Stimulated activated CD4-positive, alpha-beta T cell treated with anti-CD3 and anti-CD28 coated beads, Interleukin-12 subunit alpha, Interleukin-12 subunit beta, amount 100 ng/mL, for 48 hours (primary cell): ENCODE measurements at places on chromosomes 11 and 22.

GRCh38 chr11:3959015-3959902 is 103.8 kb downstream of the STIM1 start:
- no peak for DNase-seq

GRCh38 chr22:41417622-41418390 is 28.8 kb downstream of the TOB2 start:
- no peak for DNase-seq

GRCh38 chr11:61636676-61637075 is 43.5 kb upstream of the DAGLA start:
- DNase-seq = no peak

DNA sequence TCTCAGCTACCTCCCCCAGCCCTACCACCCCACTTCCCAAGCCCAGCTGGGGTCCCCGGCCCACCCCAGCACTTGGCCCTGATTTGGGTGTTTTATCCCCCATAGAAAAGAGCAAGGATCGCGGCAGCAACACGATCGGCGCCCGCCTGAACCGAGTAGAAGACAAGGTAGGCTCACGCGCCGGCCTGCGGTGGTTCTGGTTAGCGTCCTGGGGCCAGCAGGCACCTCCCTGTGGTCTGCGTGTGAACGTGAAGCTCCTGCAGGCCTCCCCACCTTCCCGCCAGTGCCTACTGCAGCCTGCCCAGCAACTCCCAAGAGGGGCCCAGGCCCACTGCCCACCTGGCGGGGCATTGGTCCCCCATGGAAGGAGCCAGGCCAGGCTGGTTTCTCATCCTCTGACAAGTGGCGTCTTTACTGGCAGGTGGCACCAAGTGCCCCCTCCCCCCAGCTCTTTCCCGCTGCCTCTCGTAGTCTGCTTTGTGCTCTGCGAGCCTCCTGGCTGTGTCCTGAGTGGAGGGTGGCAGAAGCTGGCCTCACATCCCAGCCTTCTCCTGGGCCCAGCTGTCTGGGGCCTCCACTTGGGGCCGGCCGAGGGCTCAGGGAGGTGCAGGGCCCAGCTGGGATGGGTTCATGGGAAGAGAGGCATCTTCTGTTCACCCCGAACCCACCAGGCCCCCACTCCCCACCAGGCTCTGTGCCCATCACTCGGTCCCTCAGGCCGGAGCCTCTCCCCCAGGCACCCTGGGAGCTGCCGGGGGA is 78.3 kb upstream of the KCNQ1OT1 start:
- no peak for DNase-seq

- DNase-seq = peak; percentile 16
Measured at GRCh38 chr11:118434123-118434552, 2.2 kb upstream of the KMT2A start.

DNA sequence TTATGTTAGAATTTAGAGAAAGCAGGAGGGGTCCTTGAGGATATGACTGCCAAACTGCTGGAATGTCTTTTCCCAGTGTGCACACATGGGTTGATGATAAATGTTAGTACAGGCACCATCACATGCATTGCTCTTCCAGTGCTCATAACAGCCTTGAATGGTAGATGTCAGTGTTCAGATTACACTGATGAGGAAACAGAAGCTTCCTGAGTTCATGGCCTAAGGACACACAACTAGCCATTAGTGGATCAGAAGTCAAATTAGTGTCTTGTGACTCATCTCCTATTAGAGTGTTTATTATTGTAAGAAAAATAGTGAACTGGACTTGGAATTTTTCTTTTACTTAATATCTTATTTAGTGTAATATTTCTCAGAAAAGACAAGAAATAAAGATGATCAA is 241.5 kb downstream of the DDX10 start:
- no peak for DNase-seq

DNA sequence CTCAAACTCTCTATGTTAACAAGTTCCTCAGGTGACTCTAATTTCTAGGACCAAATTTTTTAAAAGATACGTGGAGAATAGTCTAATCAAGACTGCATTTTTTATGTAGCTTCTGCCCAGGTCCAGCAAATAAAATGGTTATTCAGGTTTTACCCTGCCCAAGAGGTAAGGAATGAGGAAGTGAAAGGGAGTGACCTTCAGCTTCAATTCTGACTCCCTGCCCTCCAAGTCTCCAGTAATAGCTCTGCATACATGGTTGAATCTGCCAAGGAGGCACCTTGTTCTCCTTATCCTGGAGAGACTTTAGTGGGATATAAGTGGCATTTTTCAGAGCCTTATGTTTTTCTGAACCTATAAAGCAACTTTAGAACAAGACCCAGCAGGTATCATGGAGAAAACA is 15.5 kb downstream of the MUC15 start:
- DNase-seq = no peak

DNA sequence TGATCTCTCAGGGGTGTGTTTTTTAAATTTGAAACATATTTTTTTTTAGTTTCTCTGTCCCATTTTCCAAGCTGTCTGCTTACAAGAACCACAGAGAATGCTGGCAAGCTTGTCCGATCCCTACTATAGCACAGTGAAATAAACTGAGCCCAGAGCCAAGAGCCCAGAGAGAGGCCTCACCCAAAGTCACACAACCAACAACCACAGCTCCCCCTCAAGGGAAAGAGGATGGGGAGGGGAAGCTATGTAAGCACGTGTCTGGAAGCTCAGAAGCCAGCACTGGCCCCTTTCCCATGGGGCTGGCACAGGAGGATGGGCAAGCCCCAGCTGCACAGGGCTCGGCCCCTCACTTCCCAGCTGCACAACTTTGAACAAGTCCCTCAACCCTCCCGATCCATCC is 3.2 kb upstream of the SART1 start:
- no peak for DNase-seq

GRCh38 chr11:7651140-7651551 is 22.2 kb downstream of the CYB5R2 start:
- no peak for DNase-seq

DNA sequence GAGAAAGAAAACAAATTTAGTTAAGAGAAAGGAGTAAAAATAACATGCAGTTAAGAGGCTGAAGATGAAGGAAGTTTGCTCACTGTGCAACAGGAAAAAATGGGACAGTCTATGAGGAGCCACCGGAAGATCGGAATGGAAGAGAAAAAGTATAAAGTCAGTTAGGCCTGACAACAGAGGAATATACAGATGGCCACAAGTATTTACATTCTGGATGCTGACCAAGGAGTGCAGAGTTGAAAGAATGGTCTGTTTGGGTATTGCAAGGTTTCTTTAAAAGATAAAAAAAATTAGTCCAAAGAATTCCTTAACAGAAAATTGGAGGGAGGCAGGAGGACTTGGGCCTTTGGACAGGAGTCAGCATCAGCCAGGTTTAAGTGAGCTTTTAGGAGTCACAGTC is 37.5 kb downstream of the RBFOX2 start:
- DNase-seq = no peak

- no peak for DNase-seq
Measured at GRCh38 chr11:68750195-68751003, 921 bp downstream of the TESMIN start.

GRCh38 chr11:86695373-86695772 is 23.0 kb upstream of the ME3 start:
- DNase-seq = no peak

GRCh38 chr11:2945757-2946287 is 16.6 kb upstream of the PHLDA2 start:
- DNase-seq = no peak

- DNase-seq = no peak
Measured at GRCh38 chr22:44256085-44256484, 56.7 kb downstream of the SHISAL1 start.

DNA sequence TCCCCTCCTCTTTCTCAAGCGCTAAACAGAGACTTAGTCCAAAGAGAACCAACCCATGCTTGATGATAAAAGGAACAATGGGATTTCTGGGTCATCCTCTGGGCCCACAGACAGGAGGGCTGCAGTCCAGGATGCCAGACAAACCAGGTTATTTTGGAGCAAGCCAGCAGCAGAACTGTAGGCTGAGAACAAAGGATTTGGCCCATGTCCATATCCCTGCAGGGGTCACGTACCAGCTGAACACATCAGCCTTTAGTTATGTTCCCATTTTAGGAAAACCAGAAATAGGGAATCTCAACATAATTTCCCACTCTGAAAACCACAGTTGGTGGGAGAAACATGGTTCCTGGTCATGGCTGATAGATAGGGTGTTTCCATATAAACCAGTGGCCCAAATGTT is 533.6 kb upstream of the CADM1 start:
- DNase-seq = no peak

GRCh38 chr22:47168441-47168840 is 406.0 kb downstream of the TBC1D22A start:
- DNase-seq = no peak

- no peak for DNase-seq
Measured at GRCh38 chr22:34687116-34687515, 378.8 kb upstream of the ISX start.

- no peak for DNase-seq
Measured at GRCh38 chr11:9905960-9906791, 242.3 kb downstream of the SWAP70 start.

- DNase-seq = no peak
Measured at GRCh38 chr11:112793416-112793815, 167.8 kb upstream of the NCAM1 start.

GRCh38 chr11:47915783-47916182 is 64.6 kb upstream of the PTPRJ start:
- DNase-seq = no peak

GRCh38 chr11:82899186-82899820 is 927 bp downstream of the PRCP start:
- DNase-seq = no peak

- DNase-seq = no peak
Measured at GRCh38 chr11:44324749-44325525, 15.0 kb upstream of the ALX4 start.

GRCh38 chr22:45632791-45633515 is 38.7 kb upstream of the ATXN10 start:
- DNase-seq = no peak

GRCh38 chr11:74505911-74506310 is 12.4 kb upstream of the LIPT2 start:
- DNase-seq = no peak

- no peak for DNase-seq
Measured at GRCh38 chr11:36469881-36470802, 39.9 kb downstream of the TRAF6 start.

DNA sequence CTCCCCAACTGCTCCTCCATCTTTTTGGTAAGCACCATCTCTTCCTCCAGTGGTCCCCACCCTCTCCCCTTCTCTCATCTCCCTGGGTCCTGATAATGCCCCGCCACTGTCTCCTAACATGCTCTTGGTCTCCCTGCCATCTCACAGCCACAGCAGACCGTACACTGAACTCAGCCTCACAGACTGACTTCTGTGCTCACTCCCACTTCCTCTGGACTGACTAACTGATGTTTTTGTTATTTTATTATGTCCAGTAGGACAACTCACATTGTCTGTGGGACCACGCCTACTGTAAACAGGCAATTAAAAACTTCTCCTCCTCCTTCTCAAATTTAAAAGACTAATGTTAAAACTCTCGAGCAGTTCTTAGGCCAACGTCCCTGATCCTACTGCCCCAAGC is 2.6 kb upstream of the GNAZ start:
- no peak for DNase-seq

DNA sequence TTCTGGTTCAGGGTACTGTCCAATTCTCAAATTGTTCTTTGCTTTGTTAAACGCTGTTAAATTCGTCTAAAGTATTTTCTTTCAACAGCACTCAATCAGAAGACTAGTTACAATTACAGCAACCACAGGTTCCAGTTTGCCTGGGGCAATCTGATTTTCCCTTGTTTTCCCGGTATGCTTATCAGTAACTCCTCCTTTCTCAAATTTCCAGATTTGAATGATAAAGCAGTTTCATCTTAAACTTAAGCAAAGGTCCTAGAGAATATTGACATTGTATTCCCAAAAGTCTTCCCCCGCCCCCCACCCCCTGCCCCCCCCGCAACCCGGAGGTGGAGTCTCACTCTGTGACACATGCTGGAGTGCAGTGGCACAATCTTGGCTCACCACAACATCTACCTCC is 10.5 kb upstream of the USP28 start:
- no peak for DNase-seq

DNA sequence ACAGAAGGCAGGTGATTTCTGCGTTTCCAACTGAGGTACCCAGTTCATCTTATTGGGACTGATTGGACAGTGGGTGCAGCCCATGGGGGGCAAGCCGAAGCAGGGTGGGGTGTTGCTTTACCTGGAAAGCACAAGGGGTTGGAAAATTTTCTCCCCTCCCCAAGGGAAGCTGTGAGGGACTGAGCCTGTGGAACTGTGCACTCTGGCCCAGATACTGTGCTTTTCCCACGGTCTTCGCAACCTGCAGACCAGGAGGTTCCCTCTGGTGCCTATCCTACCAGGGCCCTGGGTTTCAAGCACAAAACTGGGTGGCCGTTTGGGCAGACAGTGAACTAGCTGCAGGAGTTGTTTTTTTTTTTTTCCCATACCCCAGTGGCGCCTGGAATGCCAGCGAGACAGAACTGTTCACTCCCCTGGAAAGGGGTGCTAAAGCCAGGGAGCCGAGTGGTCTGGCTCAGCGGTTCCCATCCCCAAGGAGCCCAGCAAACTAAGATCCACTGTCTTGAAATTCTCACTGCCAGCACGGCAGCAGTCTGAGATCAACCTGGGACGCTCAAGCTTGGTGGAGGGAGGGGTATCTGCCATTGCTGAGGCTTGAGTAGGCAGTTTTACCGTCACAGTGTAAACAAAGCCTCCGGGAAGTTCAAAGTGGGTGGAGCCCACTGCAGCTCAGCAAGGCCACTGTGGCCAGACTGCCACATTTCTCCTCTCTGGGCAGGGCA is 97.2 kb downstream of the JRKL start:
- no peak for DNase-seq

DNA sequence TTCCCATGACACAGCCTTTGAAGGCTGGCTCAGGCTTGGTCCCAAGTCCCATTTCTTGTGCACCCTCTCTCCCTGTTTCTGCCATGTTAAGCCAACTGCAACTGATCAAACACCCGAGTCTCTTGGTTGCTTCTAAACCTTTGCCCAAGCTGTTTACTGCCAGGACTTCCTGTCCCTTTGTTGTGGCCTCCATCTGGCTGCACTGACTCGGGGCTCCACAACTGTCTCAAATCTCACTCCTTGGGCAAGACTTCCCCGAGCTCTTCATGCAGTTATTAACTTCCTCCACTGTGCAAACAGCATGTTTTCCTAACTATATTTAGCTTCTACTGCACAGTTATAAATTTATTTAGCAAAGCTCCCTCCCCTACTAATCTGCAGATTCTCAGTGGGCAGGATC is 4.3 kb downstream of the VPREB1 start:
- DNase-seq = no peak

- no peak for DNase-seq
Measured at GRCh38 chr11:58628446-58628845, 6.0 kb downstream of the CNTF start.

DNA sequence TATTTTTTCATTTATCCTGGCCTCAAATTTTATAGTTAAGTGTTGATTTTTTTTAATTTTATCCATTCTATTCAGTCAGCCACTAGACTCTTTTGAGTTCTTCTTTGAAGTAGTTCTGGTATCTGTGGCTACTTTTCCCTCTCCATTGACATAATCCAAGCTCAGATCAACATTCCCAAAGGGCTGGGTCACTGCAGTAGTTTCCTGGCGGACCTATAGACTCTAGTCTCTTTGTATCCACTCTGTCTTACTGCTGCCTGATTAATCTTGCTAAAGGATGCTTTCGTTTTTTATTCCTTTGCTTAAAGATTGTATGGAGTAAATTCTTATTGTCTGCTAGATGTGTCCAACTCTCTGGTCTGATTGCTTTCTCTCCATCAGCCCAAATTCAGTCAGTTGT is 87.6 kb downstream of the UVRAG start:
- DNase-seq = no peak
